ENCODE measurements at places on chromosomes 3 and 15. TPM values are rescaled to one million over a fixed set of nuclear protein-coding genes. Genes with fewer than 3 reads are reported as not detected.

TUSC2 gene
- total RNA-seq, result 28.0 TPM

ITIH1 gene
- not detected for total RNA-seq

FETUB gene
- total RNA-seq, result not detected

SHC4 gene
- 2.8 TPM for total RNA-seq

SELENOK gene
- total RNA-seq, result 20.4 TPM

FBN1 gene
- total RNA-seq, result 171 TPM

BTLA gene
- total RNA-seq, result not detected

SEMA3F gene
- 95.6 TPM for total RNA-seq

TRPM1 gene
- not detected for total RNA-seq

FAM174B gene
- 51.1 TPM for total RNA-seq

GOLGA6L4 gene
- 3.4 TPM for total RNA-seq

ARHGEF26 gene
- 4.6 TPM for total RNA-seq

EPHB3 gene
- total RNA-seq, result 0.19 TPM

SLC22A13 gene
- not detected for total RNA-seq

NCEH1 gene
- total RNA-seq, result 19.7 TPM

GUCA1C gene
- total RNA-seq, result not detected
